ENCODE measurements at places on chromosomes 3 and 15.
A peak's percentile ranks its signal among the peaks of the same experiment; 100 is the strongest.

DNA sequence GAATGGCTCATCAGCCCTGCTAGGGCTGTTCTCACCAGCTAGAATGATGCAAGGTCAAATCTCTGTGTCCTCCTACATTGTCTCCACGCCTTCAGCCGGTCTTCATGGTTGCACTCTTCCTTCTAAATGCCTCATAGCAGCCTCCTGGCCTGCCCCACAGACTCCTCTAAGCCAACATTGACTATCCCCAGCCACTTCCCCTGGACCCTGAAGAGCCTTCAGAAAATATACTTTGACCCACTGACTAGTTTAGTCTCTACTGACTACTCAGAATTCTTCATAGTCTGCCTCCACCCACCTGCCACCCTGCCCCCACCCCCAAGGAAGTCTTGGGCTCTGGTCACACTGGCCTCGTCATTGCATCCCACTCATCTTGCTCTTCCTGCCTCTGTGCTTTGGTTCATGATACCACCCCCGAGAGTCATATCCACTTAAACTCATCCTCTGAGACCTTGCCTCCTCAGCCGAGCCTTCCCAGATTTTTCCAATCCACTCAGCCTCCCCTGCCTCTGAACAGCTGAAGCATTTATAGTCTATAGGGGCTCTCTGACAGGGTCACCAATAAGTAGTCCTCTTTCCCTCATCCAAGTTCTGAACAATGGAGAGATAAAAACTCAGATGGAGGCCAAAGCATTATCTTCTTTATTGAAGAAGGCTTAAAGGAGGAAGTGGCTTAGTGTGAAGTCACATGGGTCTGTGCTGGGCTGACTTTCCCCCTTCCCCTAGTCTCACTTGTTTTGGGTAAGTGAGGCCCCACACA is 9.5 kb upstream of the DOCK3 start:
- DNase-seq = no peak

DNA sequence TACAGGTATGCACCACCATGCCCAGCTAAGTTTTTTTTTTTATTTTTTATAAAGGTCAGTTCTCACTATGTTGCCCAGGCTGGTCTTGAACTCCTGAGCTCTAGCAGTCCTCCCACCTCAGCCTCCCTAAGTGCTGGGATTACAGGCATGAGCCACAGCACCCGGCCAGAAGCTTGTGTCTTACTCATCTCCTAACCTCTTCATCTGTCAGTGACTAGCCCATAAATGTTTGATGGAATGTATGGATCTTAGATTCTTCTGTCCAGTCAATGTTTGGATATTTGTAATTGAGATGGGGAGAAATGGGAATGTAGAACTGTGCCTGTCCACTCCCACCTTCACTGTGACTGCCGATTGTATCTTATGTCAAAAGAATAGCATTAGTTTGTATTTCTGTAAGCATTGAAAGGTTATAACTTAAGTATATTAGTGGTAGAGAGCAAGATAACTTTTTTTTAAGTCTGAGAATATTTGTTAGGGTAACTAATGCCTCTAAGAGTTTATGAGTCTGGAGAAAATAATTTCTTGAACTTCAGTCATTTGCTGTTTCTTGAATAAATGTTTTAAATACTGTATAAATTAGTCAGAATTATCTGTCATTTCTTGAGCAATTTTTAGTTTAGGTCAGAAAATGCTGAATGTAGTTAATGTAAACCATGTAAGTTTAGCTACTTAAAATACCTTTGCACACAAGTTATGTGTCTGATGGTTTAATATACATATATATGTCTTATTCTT is 215.3 kb upstream of the CGNL1 start:
- DNase-seq = no peak

DNA sequence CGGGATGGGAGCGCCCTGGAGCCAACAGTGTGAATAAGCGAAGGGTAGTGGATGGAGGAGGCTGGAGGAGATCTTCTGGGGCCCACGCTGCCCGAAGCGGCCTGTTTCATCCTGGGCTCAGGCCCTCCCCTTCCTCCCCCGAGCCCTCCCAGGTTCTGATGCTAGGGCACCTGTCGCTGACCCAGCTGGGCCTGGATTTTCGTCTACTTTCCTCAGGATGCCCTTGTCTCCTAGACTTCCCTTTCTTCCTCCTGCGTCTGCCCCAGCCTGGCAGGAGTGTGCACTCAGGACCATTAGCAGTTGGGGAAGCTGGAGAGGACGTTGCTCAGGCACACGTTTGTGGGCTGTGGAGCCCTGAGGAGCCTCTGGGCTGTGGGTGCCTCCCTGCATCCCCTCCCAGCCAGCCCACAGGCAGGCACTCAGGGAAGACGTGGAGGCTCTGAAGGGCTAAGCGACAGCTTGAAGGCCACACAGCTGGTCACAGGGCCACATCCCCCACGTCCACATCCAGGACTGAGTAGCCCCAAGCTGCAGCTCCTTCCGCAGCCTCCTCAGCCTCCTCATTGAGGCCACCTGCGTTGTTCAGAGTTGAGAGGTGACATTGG is 23.9 kb upstream of the PIGZ start:
- DNase-seq = no peak

- DNase-seq = no peak
These were observed 17.0 kb upstream of the IL1RAP start for GRCh38 chr3:190496859-190497258.

DNA sequence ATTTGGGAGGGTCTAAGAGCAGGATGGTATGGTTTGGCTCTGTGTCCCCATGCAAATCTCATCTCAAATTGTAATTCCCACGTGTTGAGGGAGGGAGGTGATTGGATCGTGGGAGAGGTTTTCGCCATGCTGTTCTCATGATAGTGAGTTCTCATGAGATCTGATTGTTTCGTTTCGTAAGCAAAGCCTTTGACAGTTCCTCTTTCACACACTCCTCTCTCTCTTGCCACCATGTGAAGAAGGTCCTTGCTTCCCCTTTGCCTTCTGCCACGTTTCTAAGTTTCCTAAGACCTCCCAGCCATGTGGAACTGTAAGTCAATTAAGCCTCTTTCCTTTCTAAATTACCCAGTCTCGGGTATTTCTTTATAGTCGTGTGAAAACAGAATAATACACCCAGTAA is 553.7 kb downstream of the TAFA4 start:
- no peak for DNase-seq

DNA sequence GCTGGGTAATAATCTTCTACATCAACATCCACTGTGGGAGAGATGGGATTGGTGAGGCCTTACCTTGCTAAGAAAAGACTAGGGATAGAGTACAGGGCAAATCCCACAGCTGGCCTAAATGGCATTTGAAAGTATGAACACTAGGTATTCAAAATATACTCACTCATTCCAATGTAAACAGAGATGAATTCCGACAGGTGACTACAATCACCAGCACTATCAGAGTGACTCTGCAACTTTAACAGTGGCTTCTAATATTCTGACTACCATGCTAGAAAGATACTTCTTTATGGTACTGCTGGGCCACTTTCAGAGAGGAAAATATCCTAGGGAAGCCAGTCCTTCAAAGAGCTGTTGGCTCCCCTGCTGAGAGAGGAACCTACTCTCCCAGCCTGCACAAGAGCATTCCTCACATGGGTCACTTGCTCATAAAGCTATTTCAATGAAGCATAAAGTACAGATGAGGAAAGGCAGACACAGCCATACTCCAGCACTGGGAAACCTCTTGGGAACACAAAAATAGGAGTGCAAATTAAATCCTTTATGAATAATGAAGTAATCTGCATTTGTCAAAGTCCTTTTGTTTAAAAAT is 21.5 kb upstream of the MAN2C1 start:
- no peak for DNase-seq

DNA sequence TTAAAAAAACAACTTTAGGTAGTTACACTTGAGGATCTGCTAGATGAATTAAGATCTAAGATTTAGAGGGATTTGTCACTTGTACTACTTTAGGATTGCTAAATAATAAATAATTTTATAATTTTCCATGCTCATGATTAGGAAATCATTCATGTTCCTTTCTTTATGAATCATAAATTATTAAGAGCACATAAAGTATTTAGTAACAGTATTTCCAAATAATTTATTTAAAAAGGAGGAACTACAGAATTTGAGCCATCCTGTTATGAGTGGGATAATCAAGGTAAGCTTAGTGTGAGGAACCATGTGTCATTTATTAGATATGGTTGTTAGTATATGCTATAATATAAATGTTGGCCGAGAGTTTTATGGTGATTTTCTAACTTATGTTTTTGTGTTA is 37.5 kb upstream of the C3orf38 start:
- DNase-seq = no peak

- no peak for DNase-seq
These were observed 29.4 kb downstream of the NBEAL2 start for GRCh38 chr3:47008851-47009224.

DNA sequence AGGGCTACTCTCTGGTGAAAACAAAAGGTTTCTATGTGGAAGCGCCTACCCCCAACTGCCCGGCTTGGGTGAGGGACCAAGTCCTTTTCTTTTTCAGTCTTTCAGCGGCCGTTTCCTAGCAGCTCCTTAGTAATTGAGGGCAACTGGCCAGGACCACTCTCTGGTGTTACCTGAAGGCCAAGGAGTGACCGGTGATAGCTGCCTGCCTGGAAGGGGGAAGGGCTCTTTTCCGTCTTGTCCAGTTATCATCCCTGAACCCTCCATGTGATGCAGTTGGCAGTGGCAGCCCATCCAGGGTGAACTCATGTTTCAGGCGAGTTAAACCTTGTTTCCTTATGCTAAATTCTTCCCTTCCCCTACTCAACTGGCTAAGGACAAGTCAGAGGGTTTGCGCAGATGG is 33.3 kb downstream of the RHCG start:
- no peak for DNase-seq

DNA sequence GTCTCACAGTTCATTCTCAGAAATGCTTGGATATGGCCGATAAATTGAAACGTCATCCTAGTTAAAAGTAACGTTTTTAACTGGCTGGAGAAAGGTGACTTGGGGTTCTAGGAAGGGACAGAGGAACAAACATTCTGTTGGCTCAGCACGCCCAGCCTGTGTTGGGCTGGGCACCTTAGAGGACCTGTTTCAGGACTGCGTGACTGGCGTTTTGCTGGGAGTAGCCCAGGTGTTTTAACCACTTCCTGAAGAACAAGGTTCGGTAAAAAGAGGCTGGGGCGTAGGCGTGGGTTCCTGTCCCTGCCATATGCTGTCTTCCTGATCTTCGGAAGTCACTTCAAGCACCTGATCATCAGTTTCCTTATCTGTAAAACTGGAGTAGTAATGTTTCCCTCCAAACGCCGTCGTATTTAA is 1.1 kb upstream of the TLNRD1 start:
- DNase-seq = peak; percentile 49

DNA sequence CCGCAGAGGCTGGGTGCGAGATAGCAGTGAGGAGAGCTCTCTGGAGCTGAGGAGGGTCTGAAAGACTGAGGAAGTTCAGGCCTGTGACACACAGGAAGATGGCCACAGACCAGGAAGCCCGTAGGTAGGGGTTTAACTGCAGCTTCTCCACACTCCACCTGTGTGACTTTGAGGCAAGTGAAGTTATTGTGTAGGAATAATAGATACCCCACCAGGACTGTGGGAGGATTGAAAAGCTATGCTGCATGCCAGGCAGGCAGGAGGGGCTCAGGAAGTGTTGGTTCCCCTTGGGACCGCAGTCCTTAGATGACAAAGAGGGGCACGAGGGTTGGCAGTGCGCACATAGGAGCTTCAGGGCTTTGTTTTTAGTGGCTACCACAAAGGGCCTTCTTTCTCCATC is 50.9 kb downstream of the MAGEF1 start:
- DNase-seq = no peak

DNA sequence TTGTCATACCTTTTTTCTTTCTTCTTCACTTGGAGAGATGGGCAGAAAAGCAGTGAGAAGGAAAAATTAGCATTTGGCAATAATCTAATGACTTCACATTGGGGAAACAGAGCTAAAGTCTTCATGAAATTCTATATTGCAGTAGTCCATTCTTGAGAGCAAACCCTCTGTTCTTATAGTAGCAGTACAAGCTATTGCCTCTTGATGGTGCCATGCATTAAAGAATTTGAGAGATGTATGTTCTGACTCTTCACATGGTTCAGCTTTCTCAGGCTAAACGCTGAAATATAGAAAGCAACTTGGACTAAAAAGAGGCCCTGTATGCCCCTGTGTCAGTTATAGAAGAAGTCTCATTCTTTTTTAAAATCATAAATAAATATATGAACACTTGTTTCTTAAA is 36.0 kb downstream of the PHLDB2 start:
- DNase-seq = no peak

GRCh38 chr3:60549863-60550262 is 701.4 kb downstream of the FHIT start:
- no peak for DNase-seq

GRCh38 chr3:112653881-112654300 is 12.9 kb upstream of the CCDC80 start:
- DNase-seq = no peak

- DNase-seq = no peak
These were observed 80.5 kb upstream of the OSBPL11 start for GRCh38 chr3:125675791-125676190.

Data from effector memory CD4-positive, alpha-beta T cell (primary cell).